ENCODE measurements at places on chromosomes 4 and X.
A peak's percentile ranks its signal among the peaks of the same experiment; 100 is the strongest.

- no peak for DNase-seq
Observed at GRCh38 chr4:98166731-98167041, 23.4 kb upstream of the STPG2 start.

DNA sequence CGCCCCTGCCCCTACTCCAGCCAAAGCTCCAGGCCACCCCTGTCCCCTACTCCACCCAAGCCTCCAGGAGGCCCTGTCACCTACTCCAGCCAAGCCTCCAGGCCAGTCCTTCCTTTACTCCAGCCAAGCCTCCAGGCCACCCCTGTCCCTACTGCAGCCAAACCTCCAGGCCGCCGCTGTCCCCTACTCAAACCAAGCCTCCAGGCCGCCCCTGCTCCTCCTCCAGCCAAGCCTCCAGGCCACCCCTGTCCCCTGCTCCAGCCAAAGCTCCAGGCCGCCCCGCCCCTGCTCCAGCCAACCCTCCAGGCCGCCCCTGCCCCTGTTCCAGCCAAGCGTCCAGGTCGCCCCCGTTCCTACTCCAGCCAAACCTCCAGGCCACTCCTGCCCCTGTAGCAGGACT lies 5.1 kb upstream of the ASMT start:
- no peak for DNase-seq

DNA sequence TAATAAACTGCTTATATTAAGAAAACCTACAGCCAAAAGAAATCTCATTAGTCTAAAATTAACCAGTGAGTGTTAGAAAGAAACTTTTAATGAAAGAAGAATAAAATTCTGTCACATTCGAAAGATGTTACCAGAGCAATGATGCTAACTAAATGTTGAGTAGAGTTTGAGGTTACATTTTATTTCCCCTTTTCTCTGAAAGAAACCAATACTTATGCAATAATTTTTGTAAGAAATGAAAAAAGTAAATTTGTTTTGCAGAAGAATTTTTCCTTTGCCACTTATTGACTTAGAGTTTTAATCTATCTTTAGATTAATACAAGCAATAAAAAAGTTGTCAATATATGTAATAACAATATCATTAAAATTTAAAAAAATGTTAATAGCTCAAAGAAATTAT lies 574.0 kb upstream of the GALNTL6 start:
- DNase-seq: no peak

DNA sequence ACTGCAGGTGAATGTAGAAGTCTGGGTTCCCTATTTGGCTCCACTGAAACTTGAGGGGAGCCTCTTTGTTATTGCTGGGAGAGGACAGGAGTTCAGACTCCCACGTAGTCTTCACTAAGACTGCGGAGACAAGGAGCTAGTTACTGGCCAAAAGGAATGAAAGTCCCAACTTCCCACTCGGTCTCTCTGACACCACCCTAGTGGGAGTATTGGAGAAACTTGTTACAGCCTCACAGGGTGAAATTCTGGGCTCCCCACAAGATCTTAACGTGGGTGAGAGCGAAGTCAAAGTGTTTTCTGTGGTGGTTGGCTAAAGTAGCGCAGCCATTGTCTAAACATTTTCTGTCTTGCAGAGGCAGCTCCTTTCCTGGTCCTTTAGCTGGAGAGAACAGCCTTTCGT lies 13.5 kb downstream of the MYOZ2 start:
- no peak for DNase-seq

- DNase-seq: no peak
Observed at GRCh38 chr4:8347660-8348059, 78.1 kb downstream of the HTRA3 start.

- peak; percentile 0 for DNase-seq
Observed at GRCh38 chr4:133711817-133712216, 489.8 kb downstream of the PABPC4L start.

- peak; percentile 90 for DNase-seq
Observed at GRCh38 chr4:123418351-123418931, 21.8 kb downstream of the SPRY1 start.

DNA sequence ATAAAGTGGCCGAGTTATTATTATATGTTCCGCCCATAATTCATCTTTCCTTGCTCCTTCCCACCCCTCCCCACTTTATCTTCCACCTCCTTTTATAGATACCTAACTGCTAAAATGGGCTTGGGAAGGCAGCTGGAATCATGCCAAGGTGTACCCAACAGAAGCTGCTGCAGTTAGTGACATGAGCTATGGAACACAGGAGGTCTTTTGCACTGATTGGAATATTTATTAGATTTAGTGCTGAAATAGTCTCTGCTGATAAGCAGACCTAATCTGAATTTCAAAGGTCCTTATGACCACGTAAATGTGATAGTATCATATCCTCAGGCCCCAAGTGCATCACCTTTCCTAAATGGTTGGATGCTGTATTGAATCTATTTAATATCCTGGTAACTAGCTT lies 64.9 kb downstream of the HMGB2 start:
- no peak for DNase-seq

- peak; percentile 19 for DNase-seq
Observed at GRCh38 chr4:48297256-48297846, 27.7 kb upstream of the TEC start.

GRCh38 chrX:618761-619450 lies 11.7 kb upstream of the SHOX start:
- DNase-seq: no peak

- DNase-seq: peak; percentile 54
Observed at GRCh38 chr4:184250795-184251669, 33.4 kb upstream of the ENPP6 start.

GRCh38 chr4:5027346-5027745 lies 8.1 kb upstream of the CYTL1 start:
- DNase-seq: no peak

DNA sequence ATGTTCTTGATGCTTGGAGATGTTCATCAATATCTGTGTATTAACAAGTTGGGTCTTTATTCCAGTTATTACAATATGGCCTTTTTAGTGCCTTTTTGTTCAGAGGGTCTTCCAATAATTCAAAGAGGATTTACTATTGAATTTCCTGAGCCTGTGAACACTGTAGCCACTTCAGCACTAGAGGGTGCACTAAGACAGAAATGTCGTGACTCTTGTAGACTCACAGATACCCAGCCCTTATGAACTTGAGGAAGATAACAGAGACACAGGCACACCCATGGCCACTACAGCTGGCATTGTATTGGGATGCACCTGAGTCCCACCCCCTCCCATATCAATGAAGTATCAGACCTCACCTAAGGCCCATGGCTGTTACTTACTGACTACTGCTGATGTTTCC lies 54.4 kb upstream of the ACTRT1 start:
- peak; percentile 4 for DNase-seq

DNA sequence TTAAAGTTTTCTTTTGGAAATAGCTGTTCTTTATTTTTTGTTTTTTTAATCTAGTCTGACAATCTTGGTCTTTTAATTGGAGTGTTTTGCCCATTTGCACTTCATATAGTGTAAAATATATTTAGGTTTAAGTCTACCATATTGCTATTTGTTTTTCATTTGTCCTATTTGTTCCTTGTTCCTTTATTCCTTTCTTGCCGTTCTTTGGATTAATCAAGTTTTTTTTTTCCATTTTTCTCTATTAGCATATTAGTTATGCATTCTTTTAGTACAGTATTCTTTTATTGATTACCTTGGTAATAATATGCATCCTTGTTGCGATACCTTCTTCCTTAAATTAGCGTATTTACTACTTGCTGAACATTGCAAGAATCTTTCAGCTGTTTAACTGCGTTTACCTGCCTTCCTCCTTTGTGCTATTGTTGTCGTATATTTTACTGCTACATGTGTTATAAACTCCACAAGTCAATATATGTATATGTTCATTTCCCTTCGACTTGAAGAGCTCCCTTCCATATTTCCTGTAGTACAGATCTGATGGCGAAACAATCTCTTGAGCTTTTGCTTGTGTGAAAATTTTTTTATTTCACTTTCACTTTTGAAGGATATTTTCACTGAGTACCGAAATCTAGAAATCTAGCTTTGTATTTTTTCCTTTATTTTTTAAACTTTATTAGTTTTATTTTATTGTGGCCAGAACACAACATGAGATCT lies 23.9 kb upstream of the RNF212 start:
- DNase-seq: no peak

DNA sequence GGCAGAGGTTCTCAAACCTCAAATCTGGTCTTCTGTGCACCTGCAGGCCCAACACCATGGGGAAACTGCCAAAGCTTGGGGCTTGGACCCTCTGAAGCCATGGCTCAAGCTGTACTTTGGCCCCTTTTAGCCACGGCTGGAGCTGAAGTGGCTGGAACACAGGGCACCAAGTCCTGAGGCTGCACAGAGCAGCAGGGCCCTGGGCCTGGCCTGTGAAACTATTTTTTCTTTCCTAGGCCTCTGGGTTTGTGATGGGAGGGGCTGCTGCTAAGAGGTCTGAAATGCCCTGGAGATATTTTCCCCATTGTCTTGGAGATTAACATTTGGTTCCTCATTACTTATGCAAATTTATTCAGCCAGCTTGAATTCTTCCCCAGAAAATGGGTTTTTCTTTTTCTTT lies 18.3 kb upstream of the PI4K2B start:
- DNase-seq: no peak

DNA sequence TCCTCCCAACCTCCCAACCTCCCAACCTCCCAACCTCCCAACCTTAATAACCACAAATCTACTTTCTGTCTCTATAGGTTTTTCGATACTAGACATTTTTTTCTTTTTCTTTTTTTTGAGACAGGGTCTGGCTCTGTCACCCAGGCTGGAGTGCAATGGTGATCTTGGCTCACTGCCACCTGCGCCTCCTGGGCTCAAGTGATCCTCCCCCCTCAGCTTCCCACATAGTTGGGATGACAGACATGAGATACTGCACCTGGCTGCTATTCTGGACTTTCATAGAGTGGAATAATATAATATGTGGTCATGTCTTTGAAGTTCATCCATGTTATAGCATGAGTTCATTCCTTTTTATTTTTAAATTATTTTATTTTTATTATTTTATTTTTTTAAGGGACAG lies 39.5 kb upstream of the ZFX start:
- no peak for DNase-seq

GRCh38 chr4:56531823-56532222 lies 26.2 kb downstream of the ARL9 start:
- DNase-seq: no peak

DNA sequence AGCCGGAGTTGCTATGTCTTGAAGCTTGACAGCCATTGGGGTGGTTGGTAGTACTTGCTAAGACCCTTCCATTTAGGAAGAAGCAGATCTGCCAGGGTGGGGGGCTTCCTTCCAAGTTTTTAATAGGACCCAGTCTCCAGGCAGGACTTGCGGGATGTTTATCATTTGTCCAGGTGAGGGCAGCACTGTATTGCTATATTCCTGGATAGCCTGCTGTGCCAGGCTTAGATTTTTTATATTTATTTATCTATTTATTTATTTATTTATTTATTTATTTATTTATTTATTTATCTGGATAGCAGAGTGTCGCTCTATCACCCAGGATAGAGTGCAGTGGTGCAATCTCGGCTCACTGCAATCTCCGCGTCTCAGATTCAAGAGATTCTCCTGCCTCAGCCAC lies 87.4 kb upstream of the CT45A1 start:
- no peak for DNase-seq

- peak; percentile 80 for DNase-seq
Observed at GRCh38 chr4:85747882-85748491, 273.0 kb downstream of the ARHGAP24 start.

GRCh38 chr4:168319486-168320019 lies 1.0 kb upstream of the DDX60 start:
- no peak for DNase-seq

DNA sequence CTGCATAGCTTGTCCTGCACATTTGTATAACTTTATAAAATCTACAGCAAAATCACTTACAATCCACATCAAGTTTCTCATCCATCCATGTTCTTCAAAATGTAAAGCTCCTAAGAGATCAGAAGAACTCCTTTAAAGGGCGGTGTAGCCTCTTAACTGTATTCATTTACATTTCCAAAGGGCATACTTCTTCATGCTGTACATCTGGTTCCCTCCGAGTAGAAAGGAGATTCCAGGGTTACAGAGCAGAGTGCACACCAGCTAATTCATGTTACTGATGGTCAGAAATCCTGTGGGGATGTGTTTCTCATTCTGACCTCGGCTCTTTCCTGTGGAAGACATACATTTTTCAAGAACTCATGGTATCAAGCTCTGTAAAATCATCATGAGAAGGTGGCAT lies 231.8 kb downstream of the ARAP2 start:
- no peak for DNase-seq

GRCh38 chr4:7510538-7510937 lies 75.8 kb upstream of the PSAPL1 start:
- no peak for DNase-seq

DNA sequence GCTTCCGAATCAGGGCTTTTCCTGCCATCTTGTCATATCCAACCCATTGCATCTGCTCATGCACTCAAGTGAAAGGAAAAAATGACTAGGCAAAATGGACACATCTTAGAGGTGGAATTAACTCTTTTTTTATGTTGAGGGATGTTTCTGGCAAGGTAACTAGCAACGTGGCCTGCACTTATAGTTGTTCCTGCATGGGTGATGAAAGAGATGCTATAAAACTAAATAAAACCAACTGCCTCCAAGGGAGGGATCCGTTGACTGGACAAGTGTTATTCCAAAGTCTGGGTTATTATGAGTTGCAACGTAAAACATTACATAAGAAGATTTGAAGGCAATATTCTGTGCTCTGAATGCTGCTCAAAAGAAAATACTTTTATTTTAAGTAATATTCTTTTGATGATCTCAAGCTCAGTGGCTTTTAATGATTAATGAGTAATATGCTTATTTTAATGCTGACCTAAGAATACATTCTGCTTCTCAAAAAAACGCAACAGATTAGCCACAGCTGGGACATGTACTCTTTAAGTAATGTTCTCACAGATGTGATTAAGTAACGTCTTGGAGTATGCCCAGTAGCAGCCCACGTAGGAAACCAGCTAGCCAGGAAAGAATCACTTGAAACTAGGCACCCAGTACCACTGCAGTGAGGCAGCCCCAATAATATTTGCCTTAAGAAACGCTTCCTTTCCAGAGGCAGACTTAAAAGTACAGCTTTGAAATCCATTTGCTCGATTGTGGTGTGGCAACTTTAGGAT lies 27.4 kb downstream of the KLF3 start:
- no peak for DNase-seq

DNA sequence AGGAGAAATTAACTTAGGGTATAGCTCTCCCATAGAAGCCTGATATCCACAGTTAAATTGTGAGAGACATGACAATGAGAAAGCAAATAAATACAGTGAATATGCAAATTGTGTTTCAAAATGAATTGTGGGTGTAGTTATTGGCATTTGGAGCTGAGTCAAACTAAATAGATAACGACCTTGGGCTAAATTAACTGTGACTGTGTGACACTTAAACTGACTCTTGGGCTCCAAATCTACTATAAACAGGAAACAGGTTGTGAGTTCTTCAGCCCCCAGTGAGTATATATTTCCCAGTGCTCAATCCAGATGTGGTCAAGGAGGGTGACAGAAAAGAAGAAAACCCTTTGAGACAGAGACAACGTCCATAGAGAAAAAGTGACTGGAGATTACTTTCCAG lies 11.3 kb upstream of the MAGEA10 start:
- DNase-seq: no peak

DNA sequence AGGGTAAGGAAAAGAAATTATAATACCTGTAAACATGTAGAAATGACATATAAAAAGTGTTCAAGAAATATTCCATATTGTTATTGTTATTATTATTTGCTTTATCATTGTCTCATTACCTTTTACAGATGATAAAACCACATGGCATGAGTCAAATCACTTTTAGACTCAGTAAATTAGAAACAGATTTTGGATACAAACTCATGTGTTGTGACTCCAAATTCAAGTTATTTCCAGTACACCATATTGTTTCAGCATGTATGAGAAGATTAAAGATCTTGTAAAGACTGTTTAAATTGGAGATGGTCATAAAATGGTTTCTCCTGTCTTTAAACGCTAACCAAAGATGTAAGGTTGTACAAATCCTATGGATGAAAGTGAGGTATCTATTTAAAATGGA lies 18.1 kb downstream of the PPP1R2C start:
- DNase-seq: no peak

Measured in fibroblast of skin of scalp (primary cell).